Activated naive CD8-positive, alpha-beta T cell treated with anti-CD3 and anti-CD28 coated beads, Interleukin-2, amount 50 U/mL, for 24 hours (primary cell): ENCODE measurements at places on chromosomes 2 and 18.

- DNase-seq = no peak
Observed at GRCh38 chr18:37611614-37612279, 46.1 kb upstream of the CELF4 start.

- no peak for DNase-seq
Observed at GRCh38 chr2:37080266-37080665, 3.9 kb downstream of the HEATR5B start.

DNA sequence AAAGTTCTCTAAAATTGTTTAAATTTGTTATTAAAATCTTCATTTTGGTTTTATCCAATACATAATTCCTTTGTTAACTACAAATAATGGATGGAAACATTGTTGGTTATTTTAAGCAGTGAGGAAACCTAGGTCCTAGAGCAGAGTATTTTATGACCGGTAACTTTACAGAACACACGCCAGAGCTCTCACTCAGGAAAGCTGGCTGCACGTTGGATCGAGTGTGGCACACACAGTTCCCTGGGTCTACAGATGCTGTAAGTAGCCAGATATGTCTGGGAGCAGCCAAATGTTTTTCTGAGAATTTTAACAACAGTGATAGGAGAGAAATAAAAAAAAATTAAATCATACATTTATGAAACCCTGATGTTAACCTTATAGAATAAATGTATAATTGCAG, 264.4 kb downstream of the ZNF407 start:
- no peak for DNase-seq

DNA sequence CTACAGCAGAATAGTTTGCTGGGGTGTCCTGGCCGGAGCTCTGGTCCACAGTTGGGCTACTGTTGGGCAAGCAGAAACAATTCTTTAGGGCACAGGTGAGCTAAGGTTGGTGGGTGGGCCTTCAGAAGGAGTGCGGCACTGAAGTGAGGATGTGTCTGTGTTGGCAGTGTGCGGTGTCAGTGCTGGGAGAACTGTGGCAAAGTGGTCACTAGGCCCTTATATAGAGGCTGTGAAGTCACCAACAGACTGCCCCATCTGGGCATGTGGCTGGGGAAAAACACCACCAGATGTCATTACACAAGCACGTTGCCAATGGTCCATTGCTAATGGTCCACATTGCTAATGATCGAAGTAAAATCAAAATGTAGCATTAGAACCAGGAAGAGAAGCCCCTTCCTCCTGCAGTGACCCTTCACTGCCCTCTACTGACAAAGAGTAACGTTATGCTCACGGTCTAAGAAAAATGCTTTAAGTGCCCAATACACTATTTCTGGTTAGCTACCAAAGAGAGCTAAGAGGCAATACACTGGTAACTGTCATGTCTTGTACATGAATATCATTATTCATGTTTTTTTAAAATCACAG, 21.3 kb downstream of the SCN1A start:
- DNase-seq = no peak

DNA sequence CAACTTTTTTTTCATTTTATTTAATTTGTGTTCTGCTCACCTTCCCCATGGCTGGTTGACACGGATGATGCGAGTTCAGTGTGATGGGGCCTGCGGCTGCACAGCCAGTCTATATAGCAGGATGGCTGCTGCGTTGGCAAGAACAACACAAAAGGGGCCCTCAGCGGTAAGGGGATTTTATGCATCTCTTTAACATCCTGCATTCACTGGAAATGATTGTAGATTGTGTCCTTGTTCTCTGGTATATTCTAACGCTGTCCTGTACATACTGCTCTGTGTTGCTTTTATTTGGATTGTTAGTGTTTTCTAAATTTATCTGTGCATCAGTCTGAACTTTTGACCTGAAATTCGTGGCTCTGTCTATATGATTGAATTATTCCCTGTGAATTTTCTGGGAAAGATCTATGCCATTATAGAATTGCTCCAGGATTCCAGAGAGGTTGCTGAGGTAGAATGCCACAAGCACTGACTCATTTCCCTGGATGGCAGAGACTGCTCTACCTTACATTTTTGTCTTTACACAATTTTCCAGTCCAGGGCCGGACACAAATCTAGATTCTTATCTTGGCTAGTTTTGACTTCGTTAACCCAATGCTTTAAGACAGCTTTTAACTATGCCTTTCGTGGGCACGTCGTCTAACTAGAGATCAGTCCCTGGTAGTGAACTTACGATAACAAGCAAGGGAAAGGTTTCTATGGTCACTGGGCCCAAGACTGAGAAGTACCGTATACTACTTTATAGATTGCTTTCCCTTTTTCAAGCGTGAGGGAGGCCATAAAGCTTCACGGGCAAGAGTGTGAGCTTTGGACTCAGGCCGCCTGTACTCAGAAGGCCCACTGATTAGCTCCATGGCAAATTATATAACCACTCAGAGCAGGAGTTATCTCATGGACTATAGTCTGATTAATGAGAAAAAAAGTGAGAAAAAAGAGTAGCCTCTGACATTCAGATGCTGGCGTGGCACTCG, at the start of gene CRYGC:
TSS of gene CRYGC (minus strand) at position 85 of the 968 bp plus-strand sequence. CDS start at position 49, 36 bp downstream.
- no peak for DNase-seq

DNA sequence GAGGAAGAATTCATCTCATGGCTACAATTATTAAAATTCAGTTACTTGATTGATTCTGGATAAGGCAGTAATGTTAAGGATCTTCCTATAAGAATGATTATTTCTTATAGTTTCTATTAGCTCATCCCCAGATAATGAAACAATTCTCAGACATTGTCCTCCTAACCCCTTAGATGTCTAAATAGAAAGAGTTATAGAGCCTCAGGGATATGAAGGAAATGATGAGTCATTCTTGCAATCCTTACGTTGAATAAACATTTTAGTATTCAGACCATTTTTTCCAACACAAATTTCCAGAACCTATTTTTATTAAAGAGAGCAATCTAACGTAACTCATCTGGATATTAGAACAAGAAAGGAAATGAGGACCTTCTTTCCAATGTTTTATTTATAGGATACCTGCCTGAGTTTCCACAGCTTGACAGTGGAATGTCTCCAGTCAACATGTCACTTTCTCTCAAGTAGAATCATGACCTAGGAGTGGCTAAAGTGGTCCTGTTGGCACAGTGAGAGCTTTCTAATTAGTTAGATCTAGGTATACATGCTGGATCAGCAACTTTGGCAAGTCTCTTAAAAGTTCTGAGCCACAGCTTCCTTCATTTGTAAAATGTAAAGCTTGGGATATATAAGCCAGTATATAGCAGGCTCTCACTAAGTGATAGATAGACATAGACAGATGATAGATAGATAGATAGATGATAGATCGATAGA, 88.0 kb upstream of the RAB27B start:
- no peak for DNase-seq

DNA sequence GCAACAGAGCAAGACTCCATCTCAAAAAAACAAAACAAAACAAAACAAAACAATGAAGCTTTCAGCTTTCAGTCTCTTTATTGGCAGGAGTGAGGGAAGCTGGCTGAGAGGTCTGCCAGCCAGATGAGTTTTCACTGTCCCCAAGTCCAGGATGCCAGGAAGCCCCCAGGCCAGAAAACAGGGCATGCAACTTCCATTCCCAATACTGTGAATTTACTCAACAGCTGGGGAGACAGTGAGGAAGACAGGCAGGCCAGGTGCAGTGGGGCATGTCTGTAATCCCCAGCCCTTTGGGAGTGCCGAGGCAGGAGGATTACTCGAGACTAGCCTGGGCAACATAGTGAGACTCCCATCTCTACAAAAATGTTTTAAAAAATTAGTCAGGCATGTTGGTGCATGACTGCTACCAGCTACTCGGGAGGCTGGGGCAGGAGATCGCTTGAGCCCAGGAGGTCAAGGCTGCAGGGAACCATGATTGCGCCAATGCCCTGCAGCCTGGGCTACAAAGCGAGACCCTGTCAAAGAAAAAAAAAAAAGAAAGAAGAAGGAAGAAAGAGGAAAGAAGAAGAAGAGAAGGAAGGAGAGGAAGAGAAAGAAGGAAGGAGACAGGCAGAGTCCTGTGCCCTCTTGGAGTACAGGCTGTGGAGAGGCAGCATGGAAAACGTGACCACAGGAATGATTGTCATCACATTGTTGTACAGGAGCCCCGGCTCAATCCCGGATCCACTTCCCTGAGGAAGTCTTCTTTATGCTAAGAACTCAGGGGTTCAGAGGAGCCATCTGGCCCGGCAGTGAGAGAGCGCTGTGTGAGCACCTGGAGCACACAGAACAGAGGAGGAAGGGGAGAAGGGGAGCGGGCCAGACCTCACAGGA, 29.2 kb upstream of the POMC start:
- no peak for DNase-seq

GRCh38 chr2:1476617-1477195, 63.4 kb downstream of the TPO start:
- no peak for DNase-seq

DNA sequence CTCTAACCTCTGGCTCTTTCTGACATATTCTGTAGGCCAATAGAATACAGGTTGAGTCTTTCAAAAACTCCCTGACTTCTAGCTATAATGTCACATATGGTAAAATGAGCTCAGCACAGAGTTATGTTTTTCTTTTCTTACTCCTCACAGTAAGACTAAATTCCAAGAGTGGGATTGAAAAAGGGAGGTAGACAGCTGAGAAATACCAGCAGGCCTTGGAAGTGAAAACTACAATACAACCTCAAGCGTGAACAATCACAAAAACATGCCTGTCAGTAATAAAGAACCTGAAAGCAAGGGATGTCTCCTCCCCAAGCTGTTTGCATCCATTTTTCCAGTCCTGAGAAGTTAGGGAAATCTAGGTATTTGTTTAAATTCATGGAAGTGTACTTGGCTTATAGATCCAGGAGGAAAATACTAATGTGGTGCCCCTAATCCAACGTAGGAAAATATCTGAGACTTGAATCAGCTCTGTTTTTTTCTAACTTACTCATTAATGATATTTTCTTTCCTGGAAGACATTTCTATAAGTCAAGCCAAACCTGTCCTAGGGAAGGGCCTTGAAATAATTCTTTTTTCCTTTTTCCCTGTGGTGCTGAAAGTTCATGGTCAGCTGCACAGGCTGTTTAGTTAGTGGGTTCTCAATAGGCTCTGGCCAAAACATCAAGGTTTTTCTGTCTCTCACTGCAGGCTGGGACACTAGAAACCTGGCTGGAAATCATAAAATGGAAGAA, 167.9 kb upstream of the SPATS2L start:
- DNase-seq = no peak

- no peak for DNase-seq
Observed at GRCh38 chr18:63137999-63138435, 181.6 kb downstream of the BCL2 start.
